ENCODE measurements at places on chromosomes 1 and 21.

- no peak for DNase-seq
These were observed 62.5 kb downstream of the ASH1L start for GRCh38 chr1:155499953-155500639.

DNA sequence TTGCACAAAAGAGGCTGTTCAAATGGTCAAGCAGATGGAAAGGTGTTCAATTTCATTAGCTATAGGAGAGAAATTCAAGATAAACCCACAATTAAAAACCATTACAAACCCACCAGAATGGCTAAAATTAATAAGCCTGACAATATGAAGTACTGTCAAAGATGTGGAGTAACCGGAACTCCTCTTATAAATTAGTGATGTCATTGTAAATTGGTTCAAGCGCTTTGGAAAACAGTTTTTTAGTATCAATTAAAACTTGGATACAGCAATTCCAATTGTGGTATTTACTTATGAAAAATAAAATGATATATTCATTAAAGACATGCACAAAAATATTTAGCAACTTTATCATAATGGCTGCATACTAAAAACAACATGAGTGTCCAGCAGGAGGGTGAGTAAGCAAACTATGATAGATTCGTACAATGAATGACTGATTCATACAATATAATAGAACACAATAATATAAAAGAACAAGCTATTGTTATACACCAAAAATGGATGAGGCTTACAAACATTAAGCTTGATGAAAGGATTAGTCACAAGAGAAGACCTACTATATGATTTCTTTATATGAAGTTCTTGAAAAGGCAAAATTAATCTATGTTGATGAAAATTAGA is 38.4 kb upstream of the FGGY start:
- no peak for DNase-seq

GRCh38 chr1:238384381-238384780 is 493.7 kb upstream of the ZP4 start:
- DNase-seq = no peak

DNA sequence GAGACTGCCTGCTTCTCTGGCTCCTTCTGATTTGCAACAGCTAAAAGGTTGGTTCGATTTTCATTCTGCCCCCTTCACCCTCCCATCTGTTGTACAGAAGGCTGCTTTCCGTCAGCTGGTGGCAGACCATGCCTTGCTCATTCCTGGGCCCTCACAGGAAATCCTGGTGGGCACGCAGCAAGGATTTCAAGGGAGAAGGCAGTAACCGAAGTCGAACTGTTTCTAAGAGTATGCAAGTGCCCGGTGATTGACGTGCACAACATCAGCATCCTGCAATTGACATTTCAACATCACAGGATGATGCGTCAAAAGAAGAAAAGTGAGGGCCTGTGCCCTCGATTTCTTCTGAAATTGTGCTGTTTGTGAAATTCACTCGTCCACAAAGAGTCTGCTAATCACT is 83.8 kb downstream of the PLPP3 start:
- DNase-seq = no peak

DNA sequence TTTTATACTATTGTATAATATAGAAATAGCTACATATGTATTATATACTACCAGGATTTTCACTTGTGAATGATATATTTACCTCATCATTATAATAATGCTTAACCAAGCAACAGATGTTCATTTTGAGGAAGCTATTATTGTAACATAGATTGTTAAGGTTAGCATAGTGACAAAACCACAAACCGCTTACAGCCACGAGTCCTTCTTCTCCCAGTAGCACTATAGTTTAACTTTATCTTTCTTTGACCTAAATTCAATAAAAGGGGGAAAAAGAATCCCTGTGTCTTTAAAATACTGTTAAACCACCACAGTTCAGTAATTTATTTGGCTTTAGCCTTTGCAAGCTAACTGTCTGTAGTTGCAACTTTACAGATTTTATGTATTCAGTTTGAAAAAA is 1039.4 kb upstream of the B3GALT2 start:
- no peak for DNase-seq

DNA sequence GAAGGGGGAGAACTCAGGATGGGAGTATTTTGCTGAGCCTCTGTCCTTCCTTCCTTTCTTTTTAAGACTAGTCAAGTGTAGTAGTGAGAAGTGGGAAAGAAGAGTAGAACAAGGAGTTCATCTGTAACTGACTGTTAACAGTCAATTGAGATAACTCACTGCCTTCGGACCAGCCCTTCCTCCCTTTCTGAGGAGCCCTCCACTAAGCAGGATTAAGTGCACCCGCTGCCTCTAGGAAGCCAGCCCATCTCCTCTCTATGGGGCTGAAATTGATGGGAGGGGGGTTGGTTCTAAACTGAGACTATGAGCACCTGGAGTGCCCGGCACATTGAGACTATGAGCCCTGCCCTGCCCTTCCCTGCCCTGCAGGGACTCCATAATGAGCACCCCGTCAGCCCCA is 72.7 kb upstream of the TINAGL1 start:
- no peak for DNase-seq

DNA sequence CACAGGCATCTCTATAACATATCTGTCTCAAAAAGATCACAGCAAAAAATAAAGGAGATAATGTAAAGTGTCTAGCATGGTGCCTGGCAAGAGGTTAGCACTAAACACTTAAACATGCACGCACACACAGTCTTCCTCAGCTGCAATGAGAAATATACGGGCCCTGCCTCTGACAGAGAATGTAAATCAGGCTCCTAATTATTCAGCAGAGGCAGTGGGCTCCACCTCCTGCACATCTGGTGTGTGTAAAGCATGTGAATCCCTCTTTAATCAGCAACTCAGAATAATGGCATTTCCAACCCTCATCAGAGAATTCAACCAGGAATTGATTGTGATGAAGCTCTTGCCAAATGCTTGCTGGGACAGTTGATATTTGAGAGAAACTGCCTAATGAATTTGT is 85.6 kb upstream of the KCNA3 start:
- DNase-seq = no peak

DNA sequence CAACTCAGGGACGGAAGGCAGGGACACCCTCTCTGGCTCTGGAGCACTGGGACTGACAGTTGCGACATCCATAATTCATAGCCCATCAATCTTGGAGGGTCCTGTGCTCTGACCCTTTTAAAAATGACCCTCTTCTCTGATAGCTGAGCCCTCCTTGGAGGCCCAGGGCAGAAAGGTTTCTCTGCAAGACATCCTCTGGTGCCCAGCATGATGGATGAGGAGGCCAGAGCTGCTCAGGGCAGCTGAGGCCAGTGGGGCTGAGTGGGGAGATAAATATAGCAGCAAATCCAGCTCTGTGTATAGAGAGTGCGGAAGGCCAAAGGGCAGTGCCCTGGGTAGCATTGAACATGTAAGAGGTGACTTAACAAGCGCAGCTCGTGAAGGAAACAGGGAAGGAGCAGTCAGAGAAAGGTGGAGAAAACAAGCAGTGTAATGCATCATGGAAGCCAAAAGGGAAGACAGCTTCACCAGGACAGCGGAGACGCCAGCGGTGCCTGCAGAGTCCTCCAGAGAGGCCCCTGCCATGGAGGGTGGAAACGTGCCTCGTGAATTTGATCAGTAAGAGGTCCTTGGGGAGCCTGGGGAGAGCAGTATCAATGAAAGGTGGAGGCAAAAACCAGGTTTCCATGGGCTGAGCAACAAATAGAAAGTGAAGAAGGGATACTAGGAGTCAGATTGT is 50.4 kb upstream of the FMOD start:
- DNase-seq = no peak

GRCh38 chr1:53341961-53342707 is 14.3 kb upstream of the LRP8 start:
- DNase-seq = no peak

DNA sequence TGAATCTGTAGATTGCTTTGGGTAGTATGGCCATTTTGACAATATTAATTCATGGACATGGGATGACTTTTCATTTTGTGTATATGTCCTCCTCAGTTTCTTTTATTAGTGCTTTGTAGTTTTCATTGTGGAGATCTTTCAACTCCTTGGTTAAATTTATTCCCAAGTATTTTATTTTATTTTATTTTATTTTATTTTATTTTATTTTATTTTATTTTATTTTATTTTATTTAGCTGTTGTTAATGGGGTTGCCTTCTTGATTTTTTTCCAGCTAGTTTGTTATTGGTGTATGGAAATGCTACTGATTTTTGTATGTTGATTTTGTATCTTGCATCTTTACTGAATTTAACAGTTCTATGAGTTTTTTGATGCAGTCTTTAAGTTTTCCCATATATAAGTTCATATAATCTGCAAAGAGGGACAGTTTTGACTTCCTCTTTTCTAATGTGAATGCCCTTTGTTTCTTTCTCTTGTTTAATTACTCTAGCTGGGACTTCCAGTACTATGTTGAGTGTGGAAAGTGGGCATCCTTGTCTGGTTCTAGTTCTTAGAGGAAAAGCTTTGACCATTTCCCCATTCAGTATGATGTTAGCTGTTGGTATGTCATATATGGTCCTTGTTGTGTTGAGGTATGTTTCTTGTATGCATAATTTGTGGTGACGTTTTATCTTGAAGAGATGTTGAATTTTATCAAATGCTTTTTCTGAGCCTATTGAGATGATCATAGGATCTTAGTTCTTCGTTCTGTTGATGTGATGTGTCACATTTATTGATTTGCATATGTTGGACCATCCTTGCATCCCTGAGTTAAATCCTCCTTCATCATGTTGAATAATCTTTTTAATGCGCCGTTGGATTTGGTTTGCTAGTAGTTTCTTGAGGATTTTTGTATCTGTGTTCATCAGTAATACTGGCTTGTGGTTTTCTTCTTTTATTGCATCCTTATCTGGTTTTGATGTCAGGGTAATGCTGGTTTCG is 14.3 kb downstream of the CEPT1 start:
- DNase-seq = no peak

- no peak for DNase-seq
These were observed 40.6 kb upstream of the RABGAP1L start for GRCh38 chr1:174118751-174119150.

DNA sequence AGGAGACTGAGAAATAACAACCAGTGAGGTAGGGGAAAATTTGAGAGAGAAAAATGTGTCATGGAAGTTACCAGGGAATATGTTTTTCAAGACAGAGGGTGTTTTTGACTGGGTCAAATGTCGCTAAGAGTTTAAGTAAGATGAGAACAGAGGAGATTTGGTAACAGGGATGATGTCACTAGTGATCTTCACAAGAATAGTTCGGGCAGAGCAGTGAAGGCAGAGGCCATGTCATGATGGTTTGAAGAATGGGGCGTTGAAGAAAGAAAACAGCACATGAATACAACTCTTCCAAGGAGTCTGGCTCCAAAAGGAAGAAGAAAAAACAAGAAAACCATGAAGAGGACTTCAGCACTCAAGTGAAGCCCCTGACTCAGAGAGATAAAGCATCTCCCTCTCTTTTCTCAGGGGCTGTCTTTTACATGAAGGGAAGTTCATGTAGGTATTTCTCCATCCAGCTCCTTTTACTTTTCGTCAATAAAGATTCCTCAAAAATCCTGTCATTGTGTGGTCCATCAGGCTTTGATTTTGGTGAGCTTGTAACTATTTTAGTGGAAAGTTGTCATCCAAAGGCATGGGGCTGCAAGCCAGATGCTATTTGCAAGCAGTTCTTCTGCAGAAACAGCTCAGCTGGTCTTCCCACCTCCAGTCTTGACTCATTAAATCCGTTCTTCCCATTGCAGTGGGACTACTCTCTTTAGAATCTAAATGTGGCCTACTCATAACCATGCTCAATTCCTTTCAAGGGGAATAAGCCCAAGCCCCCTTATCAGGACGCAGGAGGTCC is 397.3 kb downstream of the LMX1A start:
- DNase-seq = no peak

DNA sequence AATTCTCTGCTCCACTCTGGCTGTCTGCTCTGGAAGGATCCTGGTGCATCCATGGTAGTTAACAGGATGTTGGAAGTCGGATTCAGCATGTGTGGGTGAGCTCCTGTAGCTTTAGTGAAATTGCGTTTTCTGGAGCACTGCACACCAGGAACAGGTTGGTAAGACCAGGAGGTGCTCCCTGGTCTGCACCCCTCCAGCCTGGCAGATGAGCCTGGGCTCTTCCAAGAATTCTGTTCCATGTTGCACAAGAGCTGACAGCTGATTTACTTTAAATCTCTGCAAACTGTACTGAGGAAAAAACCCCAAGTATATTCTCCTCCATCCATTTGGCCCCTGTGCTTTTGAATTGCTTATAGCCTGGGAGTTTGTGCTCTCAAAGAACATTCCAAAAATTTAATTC is 33.7 kb downstream of the KCNK1 start:
- DNase-seq = no peak

DNA sequence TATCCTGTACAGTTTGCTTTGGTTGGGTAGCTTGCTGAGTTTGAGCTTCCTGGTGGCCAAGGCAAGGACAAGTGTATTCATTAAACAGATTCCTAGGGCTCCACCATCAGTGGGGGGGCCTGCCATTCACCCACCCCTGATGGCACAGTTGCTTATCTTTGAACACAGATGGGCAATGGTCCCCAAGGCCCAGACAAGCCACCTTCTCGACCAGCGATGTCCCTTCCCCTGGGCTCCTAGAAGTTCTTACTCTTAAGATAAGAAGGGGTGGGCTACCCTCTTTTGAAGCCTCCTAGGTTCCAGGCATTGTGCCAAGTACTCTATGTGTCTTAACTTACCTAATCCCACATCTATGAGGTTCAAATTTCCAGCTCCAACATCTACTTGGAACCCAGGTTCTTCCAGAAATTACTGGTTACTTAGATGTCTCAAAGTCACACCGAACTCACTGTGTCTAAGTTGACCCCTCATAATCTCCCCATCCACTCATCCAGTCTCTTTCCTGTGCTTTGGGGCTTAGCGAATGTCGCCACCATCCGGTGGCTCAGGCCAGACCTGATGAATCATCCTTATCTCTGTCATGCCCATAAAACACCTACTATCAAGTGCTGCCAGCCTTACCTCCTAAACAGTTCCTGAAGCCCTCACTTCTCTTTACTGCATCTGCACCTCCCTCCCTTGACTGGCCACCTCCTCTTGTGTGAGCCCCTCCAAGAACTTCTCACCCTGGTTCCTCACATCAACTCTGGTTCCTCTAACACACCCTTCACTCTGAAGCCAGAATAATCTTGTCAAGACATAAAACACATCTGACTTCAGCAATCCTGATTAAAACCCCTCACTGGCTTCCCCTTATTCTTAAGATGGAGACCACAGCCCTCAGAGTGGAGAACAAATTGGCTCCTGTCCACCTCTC is 50.1 kb downstream of the KLHDC7A start:
- DNase-seq = no peak

GRCh38 chr1:184387476-184388318 is 868 bp downstream of the C1orf21 start:
- peak; percentile 33 for DNase-seq

GRCh38 chr1:204262506-204263253 is 48.9 kb upstream of the GOLT1A start:
- no peak for DNase-seq

- DNase-seq = no peak
These were observed 87.2 kb downstream of the PEX14 start for GRCh38 chr1:10561955-10562354.

- no peak for DNase-seq
These were observed 51.6 kb downstream of the GDAP2 start for GRCh38 chr1:117877823-117878222.

GRCh38 chr1:33263890-33264504 is 7.7 kb downstream of the ZNF362 start:
- no peak for DNase-seq

GRCh38 chr1:25668931-25669573 is 52.5 kb downstream of the MAN1C1 start:
- DNase-seq = no peak

All from stimulated activated CD8-positive, alpha-beta memory T cell treated with anti-CD3 and anti-CD28 coated beads, Interleukin-12 subunit alpha, Interleukin-12 subunit beta, amount 100 ng/mL, for 1 hour (primary cell).